ENCODE measurements at places on chromosomes 11 and 22.

DNA sequence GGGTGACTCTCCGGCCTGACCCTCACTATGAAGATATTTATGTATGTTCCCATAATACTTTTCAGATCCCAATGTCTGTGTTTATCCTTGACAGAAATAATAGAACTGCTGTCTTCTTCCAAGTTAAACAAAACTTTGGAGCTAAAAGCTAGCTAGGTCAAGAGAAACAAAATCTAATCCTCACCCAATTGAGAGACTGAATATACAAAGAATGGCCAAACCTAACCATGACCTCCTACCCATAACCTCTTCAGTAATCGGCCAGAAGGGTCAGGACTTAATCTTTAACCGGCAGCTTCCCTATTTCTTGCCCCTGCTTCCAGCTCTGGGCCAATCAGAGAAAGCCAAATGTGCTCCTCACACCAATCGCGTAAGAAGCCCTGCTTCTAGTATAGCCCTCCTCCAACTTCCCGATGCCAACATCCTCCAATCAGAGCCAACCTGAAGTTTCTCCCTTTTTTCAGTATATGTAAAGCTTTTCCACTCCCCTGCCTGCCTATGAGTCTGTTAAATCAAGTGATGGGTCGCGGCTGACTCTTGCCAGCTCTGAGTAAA is 1.7 kb upstream of the DDX6 start:
- peak; percentile 45 for DNase-seq

- DNase-seq, result no peak
Observed at GRCh38 chr11:77418155-77418970, 55.5 kb downstream of the PAK1 start.

- no peak for DNase-seq
Observed at GRCh38 chr11:72326151-72326848, 82.3 kb upstream of the PHOX2A start.

DNA sequence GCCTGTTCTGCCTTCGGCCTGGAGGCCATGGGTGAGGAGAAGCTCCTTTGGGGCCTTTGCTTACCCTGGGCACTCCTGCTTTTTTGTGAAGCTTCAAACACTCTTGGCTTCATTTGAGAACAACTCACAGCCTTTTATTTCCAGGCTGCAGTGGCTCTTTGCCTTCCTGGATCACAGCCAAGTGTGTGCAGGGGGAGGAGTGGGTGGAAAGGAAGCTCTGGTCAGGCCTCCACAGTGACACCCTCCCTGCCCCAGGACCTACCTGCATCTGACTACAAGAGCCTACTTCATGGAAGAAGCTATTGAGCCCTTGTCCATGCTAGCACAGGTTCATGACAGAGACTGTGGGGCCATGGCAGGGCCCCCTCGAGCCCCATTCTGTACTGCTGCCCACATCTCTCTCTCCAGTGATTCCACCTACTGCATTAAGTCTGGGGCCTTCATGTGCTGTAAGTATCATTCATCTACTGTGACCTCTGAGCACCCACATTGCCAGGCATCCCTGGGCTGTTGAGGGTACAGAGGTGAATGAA is 52.3 kb downstream of the GAB4 start:
- no peak for DNase-seq

GRCh38 chr22:18057568-18058209 is 20.1 kb upstream of the PEX26 start:
- DNase-seq, result peak; percentile 64

- DNase-seq, result no peak
Observed at GRCh38 chr22:24066260-24066659, 55.2 kb downstream of the CABIN1 start.
